ENCODE measurements at places on chromosomes 1 and 21.

- DNase-seq, result no peak
Observed at GRCh38 chr1:67759692-67760029, 73.6 kb downstream of the GNG12 start.

GRCh38 chr1:205068457-205069040, 15.7 kb downstream of the TMEM81 start:
- DNase-seq, result peak; percentile 17

DNA sequence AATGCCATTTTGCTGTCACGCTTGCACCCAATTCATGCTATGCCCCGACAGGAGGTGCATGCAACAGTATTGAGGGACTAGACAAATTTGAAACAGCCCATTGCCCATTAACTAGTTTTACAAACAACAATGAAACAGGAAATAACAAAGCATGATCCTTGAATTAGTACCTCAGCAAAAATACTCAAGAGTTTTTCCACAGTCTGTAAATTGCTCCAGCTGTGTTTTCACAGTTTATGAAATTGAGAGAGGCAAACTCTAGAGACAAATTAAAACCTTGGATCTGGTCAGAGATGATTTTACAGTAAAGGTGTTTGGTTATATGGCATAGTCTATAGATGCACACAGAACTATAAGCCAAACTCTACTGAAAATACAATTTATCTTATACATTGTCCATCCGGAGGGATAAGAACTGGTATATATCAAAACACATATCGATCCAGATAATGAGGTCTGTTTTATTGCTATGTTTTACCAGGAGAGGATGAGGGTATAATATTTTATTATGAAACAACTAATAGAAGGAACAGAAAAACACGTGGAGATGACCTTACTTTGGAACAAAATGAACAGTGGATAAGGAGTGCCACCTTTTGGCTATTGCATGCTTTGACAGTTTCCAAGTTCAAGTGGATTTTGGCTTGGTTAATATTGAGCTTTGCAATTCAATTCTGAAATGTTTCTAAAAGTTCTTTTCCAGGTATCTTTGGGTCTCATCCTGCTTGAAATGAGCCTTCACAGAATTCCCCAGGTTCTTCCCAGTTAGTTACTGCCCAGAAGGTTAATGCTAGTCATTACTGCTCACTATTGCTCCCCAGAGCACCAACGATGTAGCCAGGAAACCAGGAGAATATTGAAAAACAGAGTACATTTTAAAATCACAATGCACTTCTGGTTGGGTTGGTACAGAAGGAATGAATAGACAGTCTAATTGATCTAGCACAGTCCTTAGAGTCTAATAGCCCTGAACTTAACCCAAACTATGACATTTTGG, 45.7 kb downstream of the ZC3H11B start:
- DNase-seq, result no peak

DNA sequence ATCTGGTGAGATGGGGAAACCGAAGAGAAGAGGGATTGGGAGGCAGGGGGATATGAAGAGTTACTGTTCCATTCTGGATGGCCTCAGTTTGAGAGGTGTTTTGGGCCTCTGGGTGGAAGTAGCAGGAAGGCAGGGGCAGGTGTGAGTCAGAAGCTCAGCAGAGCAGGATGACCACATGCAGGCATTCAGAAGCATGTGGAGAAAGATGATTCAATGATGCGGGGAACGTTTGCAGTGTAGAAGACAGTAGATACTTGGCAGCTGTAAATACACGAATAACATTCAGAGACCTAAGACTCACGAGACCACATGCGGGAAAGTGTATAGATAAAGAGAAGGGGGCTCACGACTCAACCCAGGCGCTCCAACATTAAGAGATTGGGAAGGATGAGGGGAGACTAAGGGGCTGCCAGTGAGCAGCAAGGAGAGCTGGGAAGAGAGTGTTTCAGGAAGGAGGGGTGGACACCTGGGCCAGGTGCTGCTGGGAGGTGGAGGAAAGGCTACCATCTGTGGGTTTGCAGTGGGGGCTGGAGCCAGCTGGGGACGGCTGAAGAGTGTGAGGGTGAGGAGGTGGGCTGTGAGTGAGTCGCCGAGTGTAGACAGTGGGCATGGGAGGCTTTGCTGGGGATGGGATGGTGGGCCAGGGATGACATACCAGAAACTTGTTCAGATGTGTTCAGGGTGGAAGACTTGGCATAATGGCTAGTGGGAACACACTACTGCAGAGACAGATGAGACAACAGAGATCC, 5.8 kb upstream of the EPS8L3 start:
- DNase-seq, result peak; percentile 32

GRCh38 chr21:31343680-31344480, at the start of gene TIAM1:
TSS of gene TIAM1 (minus strand) at chr21:31344261. CDS start at chr21:31266972, 77,289 bp downstream.
- no peak for DNase-seq

- no peak for DNase-seq
Observed at GRCh38 chr1:109184687-109185086, 29.0 kb upstream of the SARS1 start.

DNA sequence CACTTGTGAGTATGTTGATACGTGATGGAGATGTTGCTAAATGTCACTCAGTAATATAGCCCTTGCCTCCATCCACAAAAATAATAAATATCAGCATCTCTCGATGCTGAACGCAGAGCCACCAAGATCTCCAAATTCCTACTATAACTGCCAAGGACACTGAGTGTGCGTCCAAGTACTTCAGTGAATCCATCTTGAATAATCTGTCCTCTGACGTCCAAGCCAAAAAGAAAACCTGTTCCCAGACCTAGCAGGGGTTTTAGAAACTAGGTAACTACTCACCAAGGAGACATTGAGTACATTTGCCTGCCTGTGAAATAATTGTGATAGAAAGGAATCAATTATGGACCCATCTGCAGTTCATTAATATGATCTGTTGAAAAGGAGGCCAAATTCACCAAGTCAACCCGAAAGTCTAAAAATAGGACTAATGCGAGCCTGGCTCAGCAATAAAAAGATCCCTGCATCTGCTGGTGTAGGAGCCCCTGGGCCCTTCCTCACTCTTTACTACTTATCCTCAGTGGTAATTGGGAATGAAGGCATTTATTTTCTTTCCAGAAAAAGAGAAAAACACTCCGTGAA, 226.9 kb upstream of the IRF2BP2 start:
- DNase-seq, result no peak

- DNase-seq, result no peak
Observed at GRCh38 chr1:111267801-111268508, 22.7 kb upstream of the CHIA start.

DNA sequence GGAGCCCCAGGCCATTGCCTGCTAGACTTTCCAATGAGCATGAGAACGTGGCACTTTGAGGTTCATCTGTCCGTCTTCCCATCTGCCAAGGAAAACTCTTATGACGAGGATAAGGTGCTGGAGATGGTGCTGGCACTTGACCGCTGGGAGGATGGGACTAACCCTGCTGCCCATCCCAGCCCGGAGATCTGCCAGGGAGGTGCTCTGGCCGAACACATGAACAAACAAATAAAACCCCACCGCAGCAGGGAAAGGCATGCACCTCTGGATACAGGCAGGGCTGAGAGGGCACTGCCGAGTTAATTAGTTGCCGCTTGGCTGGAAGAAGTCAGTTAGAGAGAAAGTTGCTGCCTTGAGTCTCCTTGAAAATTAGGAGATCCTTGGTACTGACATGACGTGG, 308.4 kb downstream of the AJAP1 start:
- no peak for DNase-seq

DNA sequence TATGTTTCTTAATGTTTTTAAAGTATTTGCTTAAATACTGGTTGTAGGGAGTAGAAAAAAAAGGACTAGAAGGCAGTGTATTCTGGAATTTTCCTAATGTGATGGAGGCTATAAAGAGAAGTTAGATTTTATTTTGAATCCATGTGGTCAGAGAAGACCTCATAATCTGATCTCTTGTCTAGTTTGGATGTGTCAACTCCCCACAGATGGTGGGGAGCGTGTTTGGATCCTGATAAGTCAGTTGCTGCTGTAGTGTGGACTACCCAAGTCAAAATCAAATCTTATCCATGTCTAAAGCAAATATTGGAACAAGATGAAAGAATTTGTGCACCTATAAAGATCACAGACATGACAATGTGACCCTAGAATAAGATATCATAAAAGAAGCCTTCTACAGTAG, 918.0 kb downstream of the LTN1 start:
- no peak for DNase-seq

- no peak for DNase-seq
Observed at GRCh38 chr1:21672478-21673276, 3.5 kb upstream of the RAP1GAP start.

DNA sequence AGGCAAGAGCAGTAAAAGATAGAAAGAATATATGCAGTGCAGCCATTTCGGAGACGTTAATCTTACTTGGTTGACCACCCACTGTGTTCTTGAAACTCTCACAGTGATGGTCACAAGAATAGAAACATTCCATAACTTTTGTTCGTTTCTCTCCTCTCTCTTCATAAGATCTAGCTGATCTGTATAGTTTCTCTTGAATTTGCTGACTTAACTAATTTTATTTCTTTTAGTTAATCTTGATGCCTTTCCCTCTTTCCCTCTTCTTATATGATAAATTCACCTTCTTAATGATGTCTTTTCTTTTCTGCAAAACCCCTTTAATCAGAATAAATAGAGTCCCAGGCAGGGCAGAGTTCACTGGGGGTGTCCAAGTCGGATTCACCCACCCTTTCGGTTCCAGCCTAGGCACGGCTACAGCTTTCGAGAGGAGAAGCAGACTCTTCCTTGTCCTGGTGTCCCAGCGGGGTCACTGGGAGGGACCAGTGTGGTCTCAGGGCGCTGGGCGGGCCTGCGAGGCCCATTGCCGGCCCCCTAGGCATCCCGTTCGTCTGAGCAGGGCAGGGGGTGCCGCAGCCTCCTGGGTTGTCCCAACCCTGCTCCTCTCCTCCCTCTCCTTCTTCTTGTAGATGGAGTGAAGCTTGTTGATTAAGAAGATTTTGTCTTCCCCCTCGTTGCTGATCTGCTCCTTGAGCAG, 39.8 kb downstream of the ZNF691 start:
- no peak for DNase-seq

GRCh38 chr1:180507795-180508724, 5.7 kb upstream of the ACBD6 start:
- no peak for DNase-seq

GRCh38 chr1:248884632-248885295, 21.3 kb upstream of the PGBD2 start:
- DNase-seq, result no peak

- no peak for DNase-seq
Observed at GRCh38 chr1:115217150-115218033, 120.7 kb downstream of the NGF start.

- DNase-seq, result no peak
Observed at GRCh38 chr1:19885821-19886220, 3.6 kb downstream of the OTUD3 start.

- peak; percentile 90 for DNase-seq
Observed at GRCh38 chr1:99808391-99809115, 41.6 kb upstream of the AGL start.

- DNase-seq, result no peak
Observed at GRCh38 chr1:64882574-64883255, 83.6 kb downstream of the JAK1 start.

GRCh38 chr1:38068220-38068979, 21.8 kb upstream of the POU3F1 start:
- no peak for DNase-seq

- DNase-seq, result no peak
Observed at GRCh38 chr1:82265436-82265835, 464.7 kb downstream of the ADGRL2 start.

DNA sequence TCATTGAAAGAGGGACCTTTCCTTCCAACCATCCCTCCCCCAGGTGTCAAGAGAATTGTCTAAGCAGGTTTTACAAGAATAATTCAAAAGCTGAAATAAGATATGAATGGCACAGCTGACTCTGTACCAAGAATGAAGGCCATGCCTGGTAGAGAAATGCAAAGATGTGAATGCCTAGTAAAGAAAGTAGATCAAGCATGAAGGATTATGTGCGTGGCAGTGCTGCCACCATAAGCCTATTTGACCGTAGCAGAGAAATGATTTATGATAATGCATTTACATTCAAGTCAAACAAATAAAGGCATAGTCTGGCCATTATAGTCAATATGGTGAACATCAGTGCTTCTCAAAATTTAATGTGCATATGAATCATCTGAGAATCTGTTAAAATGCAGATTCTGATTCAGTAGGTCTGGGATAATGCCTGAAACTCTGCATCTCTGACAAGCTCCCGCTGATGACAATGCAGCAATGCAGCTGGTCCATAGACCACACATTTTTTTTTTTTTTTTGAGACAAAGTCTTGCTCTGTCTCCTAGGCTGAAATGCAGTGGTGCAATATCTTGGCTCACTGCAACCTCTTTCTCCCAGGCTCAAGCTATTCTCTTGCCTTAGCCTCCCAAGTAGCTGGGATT, 16.6 kb upstream of the CLCA4 start:
- no peak for DNase-seq

DNA sequence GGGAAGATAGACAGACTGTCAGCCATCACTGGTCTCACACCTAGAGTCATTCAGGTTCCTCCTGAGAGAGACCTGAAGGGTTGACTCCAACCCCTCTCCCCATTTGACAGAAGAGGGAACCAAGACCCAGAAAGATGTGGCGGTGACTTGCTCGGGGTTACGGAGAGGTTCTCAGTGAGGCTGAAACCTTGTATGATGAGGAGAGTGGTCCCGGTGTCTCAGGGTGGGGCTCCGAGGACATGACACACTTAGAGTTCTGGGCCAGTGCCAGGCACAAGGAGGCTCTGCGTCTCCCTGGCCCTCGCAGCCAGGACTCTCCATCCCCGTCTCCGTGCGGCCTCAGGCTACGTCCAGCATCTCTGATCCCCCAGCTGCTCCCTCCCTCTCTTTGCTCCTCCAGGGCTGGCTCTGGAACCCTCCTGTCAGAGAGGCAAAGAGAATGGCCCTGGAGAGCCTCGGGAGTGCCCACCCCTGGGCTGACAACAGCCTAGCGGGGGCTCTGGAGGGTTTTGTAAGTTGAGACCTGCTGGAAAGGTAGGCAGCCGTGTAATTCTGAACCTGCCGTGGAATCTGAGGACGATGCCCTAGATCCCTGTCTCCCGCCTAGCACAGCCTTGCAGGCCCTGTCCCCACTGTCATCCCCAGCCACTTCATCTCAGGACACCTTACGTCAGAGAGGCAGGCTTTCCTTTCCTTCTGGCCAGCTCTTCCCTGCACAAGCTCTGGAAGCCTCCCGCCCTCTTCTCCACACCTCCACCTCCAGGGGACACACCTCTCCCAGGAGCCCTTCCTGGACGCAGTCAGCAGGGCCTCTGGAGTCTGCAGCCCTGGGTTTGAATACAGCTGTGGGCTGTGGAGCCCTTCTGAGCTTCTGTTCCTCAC, 4.1 kb downstream of the EFHD2 start:
- no peak for DNase-seq

GRCh38 chr1:8962812-8963530, 17.3 kb downstream of the CA6 start:
- DNase-seq, result no peak

GRCh38 chr1:67970088-67970487, 80.3 kb downstream of the DIRAS3 start:
- DNase-seq, result peak; percentile 87
